ENCODE measurements at places on chromosomes 13 and 19.
A peak's percentile ranks its signal among the peaks of the same experiment; 100 is the strongest.

- no peak for DNase-seq
These were observed 351.0 kb upstream of the PCDH20 start for GRCh38 chr13:61766667-61767058.

- DNase-seq, result no peak
These were observed 66.3 kb downstream of the MAP4K1 start for GRCh38 chr19:38551450-38551813.

GRCh38 chr13:20239748-20240147 is 7.6 kb upstream of the GJB6 start:
- no peak for DNase-seq

DNA sequence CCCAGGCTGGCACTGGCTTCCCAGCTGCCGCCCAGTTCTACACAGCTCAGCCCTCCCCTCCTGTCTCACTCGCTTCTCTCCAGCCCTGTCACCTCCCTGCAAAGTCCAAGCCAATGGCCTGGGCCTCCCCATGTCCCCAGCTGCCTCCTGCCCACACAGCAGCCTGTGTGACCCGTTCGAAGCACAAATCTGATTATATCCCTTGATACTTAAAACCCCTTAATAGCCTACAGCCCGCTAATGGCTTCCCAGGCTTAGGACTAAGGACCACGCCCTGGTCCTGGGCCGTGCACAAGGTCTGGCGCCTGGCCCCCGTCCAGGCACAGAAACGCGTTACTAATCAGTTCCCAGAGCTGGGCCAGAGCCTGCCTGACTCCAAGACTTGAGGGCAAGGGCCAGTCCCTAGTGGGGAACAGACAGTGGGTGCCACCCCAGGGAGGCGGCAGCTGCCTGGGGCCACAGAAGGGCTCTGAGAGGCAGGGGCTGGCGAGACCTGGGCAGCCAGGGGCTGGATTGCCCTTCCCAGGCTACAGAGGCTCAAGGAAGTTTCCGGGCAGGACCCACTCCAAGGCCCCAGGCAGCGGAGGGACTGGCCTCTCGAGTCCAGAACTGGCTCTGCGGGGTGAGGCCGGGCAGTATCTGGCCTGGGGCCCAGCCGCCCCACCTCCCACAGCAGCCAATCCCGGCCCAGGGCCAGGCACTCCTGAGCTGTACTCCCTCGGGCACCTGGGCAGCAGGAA is 10.4 kb downstream of the XAB2 start:
- no peak for DNase-seq

DNA sequence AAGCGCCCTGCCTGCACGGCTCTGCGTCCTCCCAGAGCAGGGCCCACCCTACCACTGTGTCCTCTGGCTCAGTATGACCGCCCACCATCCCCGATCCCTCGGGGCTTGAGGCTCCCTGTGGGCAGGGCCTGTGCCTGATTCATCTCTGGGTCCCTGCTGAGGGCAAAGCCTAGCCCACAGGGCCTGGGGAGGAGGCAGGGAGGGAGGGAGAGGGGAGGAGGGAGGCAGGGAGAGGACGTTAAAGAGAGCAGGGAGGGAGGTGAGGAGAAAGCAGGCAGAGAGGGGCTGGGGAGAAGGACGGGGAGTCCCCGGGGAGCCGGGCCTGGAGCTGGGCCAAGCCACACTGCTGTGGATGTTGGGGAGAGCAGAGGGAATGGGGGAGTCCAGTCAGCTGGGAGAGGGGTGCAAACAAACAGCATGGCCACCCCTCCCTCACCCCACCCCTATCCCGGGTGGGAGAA is 4.0 kb upstream of the ERFL start:
- DNase-seq, result no peak

DNA sequence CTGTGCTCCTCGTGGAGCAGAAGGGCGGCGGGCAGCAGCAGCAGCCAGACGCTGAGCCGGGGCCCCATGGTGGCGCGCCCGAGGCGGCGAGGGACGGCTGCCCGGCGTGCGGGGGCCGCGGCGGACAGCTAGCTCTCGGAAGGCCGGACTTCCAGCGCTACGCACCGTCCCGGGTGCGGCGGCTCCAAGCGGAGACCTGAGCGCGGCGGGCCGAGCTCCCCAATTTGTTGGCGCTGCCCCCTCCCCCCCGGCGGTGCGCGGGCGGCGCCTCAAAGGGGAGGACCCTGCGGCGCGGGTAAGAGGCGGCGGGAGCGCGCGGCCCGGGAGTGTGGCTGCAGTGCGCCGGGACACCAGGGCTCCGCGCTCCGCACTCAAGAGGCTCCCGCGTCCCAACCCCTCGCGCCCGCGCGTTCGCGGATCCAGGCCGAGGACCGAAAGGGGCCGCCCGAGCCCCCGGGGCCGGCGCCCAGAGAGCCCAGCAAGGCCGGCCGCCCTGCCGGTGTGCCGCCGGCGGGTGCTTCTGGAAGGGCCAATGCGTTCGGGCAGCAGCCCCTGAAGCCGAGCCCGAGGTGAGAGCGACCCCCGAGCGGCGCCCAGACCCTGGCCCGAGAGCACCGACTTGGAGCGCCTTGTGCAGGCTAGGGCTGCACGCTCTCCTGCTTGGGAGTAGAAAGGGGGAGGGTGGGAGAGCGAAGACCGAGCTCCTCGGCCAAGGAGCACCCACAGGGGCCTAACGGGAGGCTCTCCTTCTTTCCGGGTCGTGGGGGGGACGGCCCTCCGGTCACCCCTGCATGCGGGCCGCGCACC is at the start of the genes COL4A1 and COL4A2:
Gene COL4A1 (minus strand): TSS at position 198 of the 807 bp plus-strand sequence. CDS start 130 bp downstream, at position 68.
Gene COL4A2 (plus strand): TSS at position 325 of the 807 bp plus-strand sequence. CDS start 620 bp downstream, outside the sequence.
- peak; percentile 77 for DNase-seq

GRCh38 chr19:42480335-42481095 is 37.8 kb upstream of the CXCL17 start:
- DNase-seq, result no peak

DNA sequence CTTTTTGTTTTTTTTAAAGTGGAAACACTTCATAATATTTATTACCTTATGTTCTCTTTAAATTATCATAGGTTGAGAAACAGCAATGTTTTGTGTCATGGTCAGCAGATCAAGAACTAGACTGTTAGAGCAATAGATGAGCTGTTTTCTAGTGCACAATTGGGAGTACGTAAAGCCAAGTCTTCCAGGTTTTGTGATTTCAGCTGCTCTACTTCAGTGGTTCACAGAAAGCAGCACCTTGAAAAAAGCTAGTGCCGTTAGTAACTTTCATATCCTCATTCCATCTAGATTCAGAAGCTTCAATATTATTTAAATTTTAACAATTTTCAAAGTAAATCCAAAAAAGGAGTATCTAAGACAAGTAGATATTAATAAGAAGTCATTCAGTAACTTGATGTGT is 1.9 kb downstream of the GPR18 start:
- DNase-seq, result no peak

- DNase-seq, result no peak
These were observed 170.6 kb downstream of the POSTN start for GRCh38 chr13:37427843-37428494.

DNA sequence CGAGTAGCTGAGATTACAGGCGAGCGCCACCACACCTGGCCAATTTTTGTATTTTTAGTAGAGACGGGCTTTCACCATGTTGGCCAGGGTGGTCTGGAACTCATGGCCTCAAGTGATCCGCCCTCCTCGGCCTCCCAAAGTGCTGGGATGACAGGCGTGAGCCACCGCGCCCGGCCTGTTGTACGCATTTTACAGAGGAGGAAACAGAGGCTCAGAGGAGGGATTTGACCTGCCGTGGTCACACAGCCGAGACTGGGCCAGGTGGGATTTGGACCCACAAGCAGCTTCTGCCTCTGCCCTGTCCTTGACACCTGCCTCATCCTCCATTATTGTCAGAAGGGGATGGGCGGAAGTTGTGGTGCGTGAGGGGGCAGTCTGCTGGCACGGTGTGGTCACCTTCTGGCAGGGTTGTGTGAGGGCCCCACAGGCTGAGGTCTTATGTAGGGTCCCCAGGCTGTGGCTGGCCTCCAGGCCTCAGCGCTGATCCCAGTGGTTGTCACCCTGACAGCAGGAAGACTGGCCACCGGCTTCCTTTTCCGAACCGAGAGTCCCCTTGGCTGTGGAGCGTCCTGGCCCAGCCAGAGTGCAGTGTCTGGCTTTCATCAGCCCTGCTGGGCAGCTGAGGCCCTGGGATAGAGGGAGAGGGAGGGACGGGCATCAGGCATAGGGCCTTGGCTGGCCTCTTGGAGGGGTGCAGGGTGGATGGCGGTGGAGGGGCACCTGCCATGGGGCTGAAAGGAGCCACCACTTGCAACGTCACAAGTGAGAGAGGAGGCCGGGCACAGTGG is 20.3 kb downstream of the NFIC start:
- DNase-seq, result no peak

- DNase-seq, result no peak
These were observed 194.8 kb upstream of the TSC22D1 start for GRCh38 chr13:44770951-44771350.

GRCh38 chr13:99218545-99218944 is 17.9 kb downstream of the UBAC2 start:
- DNase-seq, result no peak

DNA sequence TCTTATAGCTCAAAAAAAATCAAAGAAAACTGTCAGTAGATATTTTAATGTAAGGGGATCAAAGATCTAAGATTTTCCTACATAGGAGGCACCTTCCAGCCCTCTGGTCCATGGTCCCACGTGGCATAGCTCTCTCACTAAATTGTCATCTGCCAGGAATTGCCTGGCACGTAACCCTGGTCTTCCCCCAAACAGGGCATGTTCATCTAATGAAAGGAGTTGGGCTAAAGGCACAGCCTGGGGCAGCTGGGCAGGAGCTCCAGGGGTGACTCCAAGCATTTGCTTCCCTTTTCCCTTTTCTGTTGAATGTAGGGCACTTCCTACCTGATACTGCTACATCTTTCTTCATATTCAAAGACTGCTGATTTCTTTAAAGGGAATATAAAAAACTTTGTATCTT is 148.7 kb downstream of the COL4A1 start:
- DNase-seq, result no peak

Measured in renal cortex interstitium (tissue), 15 donors.